ENCODE measurements at places on chromosomes 3 and 15.

DNA sequence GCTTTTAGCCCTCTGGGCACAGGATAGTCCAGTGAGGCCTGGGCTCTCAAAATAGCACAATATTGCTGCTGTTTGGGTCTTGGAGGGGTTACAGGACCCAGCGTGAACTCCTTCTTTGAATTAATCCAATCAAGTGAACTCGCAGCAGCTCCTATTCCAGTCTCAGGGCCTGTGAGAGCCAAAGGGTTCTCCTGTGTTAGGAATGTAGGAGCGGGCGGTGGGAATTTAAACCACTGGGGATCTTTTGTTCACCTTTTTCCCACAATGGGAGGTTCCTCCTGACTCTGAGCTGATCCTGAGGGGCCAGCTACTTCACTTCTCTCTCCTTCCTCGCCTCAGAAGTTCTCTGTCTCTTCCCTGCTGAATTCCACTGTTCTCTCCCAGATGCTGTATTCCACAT lies 504.0 kb downstream of the UNC13C start:
- no peak for DNase-seq

GRCh38 chr3:133733226-133733625 lies 13.0 kb upstream of the TF start:
- DNase-seq = no peak

DNA sequence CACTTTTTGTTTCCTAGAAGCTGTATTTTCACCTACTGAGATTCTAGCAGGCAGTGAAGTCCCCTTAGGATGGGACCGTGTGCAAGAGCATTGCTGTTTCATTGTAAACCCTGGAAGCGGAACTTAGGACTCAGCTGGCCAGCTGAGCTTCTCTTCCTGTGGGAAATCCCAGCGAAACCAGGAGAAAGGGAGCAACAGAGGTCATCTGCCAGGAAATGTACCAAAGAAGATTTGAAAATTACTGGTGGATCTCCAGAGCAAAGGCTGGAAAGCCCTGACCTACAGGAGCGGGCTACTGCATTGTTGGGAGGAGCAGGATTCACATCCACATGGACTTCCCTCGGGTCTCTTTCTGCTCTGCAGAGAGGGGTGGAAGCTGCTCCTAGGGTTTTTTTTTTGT lies 7.6 kb upstream of the ADPRH start:
- DNase-seq = no peak

DNA sequence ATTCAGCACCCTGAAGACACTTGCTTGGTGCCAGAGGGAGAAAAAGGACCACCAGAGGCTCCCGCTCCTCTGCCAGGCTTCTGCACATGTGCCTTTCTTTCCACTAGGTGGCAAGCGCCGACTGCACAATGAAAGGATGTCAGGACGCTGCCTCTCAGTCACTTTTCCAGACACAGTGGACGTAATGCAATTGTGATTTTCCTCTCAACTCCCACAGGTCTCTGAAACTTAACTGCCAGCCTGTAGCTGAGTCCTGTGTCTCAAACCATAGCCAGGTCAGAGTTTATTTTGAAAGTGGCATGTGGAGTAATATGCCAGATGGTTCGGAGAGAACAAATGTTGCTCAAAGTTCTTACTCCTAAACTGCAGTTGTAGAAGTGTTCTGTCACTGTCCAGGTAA lies 162.9 kb downstream of the ITPR1 start:
- no peak for DNase-seq

- DNase-seq = no peak
These were observed 122.2 kb downstream of the SYNPR start for GRCh38 chr3:63400246-63400860.

GRCh38 chr15:69756440-69756839 lies 303.8 kb downstream of the RPLP1 start:
- no peak for DNase-seq

GRCh38 chr3:39748763-39749162 lies 60.6 kb upstream of the MYRIP start:
- no peak for DNase-seq

GRCh38 chr3:112376241-112376911 lies 43.4 kb downstream of the CD200 start:
- DNase-seq = no peak

Data from stimulated activated CD8-positive, alpha-beta memory T cell treated with anti-CD3 and anti-CD28 coated beads, Interleukin-7, amount 100 ng/mL, for 1 hour (primary cell).